ENCODE measurements at places on chromosomes 7 and 10.

- DNase-seq, result no peak
Measured at GRCh38 chr10:32489901-32490300, 44.0 kb downstream of the CCDC7 start.

DNA sequence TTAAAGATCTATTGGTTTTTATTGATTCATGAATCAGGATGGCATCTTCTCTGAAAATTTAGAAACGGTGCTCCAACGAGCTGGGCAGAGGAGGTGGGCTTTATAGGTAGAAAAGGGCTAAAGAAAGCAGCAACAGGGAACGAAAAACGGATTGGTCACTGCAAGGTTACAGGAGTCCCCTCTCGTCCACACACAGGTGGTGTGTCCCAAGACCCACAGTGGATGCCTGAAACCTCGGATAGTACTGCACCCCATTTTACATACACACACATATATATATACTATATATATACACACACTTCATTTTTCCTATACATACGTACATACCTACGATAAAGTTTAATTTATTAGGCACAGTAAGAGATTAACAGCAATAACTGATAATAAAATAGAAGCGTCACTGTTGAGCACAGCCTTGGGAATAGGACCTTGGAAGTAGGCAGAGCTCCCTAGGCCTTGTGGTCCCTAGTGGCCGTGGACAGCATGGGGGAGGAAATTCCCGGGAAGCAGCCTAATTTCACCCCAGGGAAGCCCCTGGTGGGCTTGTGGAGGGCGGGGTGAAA lies 737 bp upstream of the NUB1 start:
- no peak for DNase-seq

DNA sequence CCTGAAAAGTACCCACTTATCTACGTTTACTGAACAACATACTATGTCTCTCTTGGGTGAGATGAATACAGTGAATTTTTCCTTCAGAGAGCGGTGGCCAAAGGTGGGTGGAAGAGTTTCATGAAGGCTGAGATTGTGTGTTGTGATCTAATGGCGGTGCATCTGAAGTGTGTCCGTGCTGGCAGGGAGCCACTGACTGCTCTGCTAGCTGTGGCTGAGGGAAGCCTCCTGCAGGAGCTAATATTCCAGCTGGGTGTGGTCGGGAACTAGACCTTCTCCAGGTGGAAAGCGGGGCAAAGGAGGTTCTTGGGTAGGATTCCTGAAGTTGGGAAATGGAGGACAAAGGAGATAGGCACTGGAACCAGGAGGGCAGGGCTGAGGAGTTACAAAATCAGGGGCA lies 69.2 kb upstream of the GRB10 start:
- no peak for DNase-seq

DNA sequence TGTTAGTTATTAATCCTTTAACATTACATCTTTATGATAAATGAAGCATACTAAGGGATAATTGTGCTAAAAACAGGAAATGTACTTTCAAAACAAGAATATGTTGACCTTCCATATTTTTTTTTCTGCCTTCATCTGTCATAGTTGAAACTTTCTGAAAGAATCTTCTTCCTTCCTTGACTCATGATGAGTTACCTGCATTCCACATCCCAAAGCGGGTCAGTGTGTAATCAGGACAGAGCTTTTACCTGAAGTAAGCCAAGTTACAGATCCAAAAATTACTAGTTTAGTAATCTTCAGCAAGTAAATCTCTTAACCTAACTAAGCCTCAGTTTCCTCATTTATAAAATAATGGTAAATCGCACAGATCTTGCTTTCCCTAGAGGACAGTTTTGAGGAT lies 13.4 kb upstream of the ARL4A start:
- DNase-seq, result no peak

- DNase-seq, result no peak
Measured at GRCh38 chr7:36054637-36055036, 98.4 kb upstream of the EEPD1 start.

- DNase-seq, result no peak
Measured at GRCh38 chr7:27581906-27582305, 80.8 kb downstream of the HIBADH start.

- peak; percentile 30 for DNase-seq
Measured at GRCh38 chr7:105808703-105809590, 67.5 kb downstream of the ATXN7L1 start.

GRCh38 chr10:57468894-57469432 lies 798.7 kb downstream of the IPMK start:
- DNase-seq, result no peak

Measured in GDM1 (cell line).